ENCODE measurements at places on chromosomes 5 and 9.

DNA sequence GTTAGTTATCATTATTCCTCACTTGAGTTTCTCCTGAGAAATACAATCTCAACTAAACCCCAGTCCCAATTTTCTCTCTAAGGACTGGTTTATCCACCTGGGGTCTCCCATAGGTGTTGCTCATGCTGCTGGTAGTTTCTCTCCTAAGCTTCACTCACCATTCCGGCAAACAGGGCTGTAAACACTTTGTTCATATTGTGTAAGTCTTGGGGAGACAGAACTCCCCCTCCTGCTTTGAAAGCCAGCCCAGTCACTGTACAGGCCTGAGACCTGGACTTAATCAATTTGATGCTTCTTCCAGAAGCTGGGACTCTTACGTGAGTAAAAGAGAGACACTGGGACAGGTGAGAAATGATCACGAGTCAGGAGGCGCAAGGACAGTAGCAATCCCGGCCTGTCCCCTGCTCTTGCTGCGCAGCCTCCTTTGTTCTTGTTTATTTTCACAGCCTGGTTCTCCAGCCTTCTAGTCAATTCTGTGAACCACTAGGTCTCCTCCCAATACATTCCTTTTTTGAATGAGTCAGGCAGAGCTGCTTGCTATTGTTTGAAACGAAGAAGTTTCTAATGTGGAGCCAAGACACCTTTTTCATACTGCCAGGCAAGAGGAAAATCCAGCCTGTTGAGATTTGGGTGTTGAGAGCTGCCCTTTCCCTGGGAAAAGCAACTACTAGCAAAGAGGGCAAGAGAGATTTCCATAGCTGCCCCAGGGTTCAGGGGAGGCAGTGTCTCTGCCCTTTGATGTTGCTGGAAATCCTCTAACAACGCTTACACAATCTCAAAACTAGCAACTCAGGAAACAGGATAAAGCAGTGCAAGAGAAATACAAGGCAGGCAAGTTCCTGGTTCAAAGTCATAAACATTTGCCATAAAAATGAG lies 9.2 kb upstream of the SHROOM1 start:
- no peak for DNase-seq

DNA sequence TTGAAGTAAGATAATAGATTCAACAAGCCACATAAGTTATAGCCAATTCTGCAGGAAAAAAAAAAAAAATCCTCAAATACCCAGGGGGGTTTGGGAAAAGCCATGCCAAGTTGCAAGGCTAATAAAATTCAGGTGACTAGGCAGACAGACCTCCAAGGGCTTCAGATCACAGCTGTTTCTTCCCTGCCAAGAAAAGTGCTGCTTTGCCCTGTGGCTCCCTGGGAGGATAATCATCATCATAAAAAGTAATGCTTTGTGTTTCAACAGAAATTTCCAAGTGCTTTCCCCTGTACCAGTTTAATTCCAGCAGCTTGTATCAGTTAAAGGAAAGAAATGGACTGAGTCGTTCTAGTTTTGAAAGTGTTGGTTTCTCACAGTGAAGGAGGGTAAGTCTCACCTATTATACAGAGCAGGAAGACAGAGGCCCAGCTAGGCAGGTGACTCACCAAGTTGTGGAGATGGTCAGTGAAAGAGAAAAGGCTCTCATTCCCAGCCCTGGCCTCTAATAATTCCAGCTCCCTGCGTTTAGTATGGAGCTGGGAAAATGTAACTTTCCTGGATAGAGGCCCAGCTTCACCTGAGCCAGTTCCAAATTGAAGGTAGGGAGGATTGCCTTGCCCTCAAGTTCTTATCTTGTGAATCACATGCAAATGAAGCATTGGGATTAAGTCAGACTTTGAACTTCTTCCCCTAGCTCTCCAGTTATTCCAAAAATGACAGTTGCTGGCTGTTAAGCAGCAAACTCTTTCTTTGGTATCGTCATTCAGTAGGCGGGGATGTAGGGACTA lies 263.4 kb downstream of the GRIA1 start:
- DNase-seq: no peak

DNA sequence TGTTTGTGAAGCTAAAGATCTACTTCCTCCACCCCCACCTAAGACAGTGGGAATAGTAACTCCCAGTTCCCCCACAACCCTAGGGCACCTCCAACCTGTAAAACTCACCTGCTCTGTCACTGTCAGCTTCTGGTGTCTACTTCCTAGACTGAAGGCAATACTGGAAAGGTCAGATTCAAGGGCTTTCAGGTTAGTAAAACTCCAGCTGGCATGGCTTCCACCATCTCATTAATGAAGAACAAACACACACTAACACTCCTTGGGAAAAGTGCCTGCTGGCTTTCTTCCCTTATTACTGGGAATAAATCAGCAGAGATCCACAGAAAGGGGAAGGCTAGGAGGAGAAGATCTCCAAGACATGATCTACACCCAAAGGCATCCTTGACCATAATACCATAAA lies 109.9 kb downstream of the TMEM174 start:
- no peak for DNase-seq

DNA sequence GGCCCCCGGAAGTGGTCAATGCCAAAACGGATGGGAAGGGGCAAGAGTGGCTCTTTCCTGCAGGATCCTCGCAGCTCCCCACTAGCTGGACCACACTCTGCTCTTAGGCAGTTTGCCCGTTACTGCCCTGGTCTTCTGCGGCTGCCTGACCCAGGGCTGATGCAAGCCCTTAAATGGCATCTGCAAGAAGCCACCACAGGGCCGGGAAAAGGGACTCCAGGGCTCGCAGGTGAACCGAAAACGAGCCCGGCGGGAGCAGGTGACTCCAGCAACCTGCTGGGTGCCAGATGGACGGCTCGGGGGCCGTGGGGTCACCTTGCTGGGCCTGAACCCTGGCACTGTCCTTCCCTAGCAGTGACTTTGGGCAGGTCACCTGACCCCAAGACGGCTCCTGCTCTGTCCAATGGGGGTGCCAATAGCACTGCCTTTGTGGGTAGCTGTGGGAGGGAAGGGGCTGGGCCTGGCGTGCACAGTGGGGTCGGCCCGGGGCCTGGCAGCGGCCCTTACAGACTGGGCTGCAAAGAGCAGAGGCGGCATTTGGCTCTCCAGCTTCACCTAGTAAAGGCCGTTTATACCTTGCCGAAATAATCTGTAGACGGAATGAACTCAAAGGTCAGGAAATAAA lies 1.3 kb downstream of the TMEM250 start:
- DNase-seq: no peak

DNA sequence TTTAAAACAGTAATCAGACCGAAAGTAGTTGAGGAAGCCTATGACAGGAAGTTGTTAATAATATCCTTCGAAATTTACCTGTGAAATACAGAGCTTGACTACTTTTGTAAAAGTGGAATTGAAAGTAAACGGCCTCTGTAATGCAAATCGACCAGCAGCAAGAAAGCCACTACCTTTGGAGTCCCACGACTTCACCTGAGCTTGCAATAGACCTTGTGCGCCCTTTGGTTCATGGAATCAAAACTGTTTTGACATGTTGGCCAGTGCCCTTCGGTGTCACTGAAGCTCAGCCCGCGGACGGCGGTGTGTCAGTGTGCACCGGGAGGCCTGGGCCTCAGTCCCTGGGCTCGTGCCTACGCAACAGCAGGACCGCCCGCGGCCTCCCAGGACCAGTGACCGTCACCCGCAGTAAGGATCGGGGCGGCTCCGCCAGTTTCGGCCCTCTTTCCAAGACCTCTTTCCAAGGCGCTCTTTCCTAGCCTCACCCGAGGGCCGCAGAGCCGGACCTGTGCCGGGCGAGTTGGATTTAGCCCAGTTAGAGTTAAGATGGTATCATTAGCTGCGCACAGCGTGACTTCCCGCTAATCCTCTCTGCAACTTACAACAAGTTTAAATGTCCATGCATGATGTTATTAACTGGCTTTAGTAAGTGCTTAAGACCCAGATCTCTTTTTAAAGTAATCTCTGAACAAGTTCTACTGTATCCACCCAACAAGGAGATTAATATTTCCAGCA lies 223.3 kb downstream of the MEF2C start:
- DNase-seq: no peak

DNA sequence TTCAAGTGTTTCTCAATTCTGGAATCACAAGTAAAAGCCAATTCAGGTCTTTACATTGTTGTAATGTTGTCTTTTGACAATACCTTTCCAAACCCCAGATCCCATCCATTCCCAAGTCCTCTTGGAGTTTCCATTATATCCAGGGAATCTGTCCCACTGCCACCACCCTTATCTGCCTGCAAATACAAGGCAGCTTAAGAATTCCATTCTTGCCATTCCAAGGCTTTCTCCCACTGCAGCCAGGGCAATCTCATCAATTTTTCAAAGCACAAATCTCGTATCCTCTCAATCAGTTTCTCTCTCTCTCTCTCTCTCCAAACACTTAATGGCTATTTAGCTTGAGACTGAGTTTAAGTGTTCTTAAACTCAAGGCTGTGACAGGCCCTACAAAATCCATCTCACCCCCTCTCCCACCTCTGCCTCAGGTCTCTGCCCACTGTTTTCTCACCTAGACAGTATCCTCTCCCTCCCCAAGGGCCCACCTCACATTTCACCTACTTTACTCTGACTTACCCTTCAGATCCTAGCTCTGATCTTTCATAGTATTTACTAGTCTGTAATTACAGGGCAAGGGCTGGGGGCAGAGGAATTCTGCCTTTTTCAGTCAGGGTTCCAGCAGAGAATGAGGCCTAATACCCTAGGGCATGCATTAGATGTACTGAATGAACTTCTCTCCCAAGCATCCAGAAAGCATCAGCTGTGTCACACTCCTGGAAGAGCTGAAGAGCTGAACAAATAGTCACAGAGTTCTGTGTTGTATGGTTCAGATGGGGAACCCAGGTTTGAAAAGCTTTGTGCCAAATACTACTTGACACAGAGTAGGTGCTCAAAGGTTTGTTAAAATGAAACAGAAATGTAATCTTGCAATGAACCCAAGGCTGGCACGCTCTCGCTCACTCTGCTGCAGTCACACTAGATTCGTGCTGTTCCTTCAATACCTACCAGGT lies 46.0 kb downstream of the RAPGEF1 start:
- DNase-seq: no peak

DNA sequence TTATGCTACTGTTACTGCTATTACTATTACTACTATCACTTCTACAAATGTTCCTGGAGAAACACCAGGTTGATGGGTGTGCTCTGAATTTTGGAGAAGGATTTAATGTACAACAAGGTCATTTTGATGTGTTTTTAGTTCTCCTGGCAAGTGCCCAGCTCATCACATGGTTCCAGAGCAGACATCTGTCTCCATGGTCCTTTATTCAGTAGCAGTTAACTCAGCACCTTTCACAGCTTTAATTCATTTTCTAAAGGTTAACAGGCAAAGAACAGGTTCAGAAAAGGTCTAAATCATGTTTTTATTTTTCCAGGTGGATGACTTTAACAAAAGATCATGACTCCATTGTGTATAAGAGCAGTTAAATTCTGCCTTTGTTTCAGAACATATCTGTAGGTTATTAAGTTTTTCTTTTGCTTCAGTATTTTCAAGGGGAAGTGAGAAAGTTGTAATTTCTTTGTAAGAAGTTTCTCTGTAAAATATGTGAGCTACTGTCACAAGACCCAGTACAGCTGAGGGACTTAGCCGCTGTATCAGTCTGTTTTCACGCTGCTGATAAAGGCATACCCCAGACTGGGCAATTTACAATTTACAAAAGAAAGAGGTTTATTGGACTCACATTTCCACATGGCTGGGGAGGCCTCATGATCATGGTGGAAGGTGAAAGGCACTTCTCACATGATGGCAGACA lies 41.9 kb downstream of the MTRR start:
- DNase-seq: no peak

- DNase-seq: no peak
Measured at GRCh38 chr9:123033352-123033751, at the start of gene GPR21. GPR21 (plus strand) TSS chr9:123033667; CDS start chr9:123034567, 900 bp downstream.

DNA sequence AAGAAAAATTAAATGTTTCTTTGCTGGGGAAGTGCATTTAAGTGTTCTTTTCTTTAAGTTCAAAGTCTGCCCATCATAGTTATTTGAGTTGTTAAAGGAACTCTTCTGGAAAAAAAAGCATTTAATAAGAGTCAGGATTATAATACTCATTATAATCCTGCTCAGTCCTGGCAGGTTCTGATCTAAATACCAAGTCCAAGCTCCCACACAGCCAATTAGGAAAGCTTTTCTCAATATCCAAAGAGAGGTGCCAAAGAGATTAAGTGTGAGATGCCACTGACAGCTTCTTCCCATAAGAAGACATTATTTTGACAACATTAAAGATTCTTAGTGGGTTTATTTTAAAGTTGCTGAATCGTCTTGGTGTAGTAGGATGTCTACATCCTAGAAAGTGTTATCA lies 235.2 kb upstream of the DAB2 start:
- DNase-seq: no peak

GRCh38 chr5:31832966-31833365 lies 194.0 kb downstream of the PDZD2 start:
- DNase-seq: no peak

GRCh38 chr5:169166078-169166477 lies 134.9 kb downstream of the SLIT3 start:
- peak; percentile 64 for DNase-seq

- no peak for DNase-seq
Measured at GRCh38 chr5:115126303-115126702, 43.4 kb downstream of the TRIM36 start.

DNA sequence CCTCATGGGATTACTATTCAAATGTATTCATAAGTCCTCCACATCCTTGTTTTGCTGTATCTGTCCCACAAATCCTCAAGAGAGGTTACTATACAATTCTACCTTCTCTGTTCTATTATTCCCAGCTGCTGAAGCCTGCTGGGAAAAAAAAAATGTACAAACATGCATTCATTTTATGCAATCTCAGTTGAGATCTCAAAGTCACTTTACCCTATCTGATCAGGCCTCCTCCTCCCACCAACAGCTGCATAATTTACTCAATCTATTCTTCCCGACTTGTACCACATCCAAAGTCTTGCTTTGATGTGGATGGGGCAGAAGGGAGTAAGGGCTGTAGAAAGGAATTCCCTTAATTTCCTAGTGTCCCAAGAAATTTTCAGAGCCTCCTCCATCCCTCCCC lies 28.6 kb downstream of the PSIP1 start:
- DNase-seq: no peak

- peak; percentile 20 for DNase-seq
Measured at GRCh38 chr9:103991698-103992097, 102.4 kb upstream of the SMC2 start.

- DNase-seq: no peak
Measured at GRCh38 chr9:101832486-101832885, 94.0 kb upstream of the GRIN3A start.

Measured in renal pelvis (tissue), 12 donors.